ENCODE measurements at places on chromosomes 2 and 18. TPM values are rescaled to one million over a fixed set of nuclear protein-coding genes. Genes with fewer than 3 reads are reported as not detected.
A peak's percentile ranks its signal among the peaks of the same experiment; 100 is the strongest.

DNA sequence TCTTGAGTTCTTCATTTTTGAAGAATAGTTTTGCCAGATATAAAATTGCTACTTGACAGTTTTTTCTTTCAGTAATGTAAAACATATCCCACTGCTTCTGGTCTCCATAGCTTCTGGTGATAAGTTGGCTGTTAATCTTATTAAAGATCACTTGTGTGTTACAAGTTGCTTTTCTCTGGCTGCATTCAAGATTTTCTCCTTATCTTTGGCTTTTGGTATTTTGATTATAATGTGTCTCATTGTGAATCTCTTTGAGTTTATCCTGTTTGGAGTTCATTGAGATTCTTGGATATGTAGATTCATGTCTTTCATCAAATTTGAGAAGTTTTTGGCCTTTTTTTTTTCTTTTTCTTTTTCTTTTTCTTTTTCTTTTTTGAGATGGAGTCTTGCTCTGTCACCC, 20.2 kb upstream of the ADNP2 start:
- DNase-seq: no peak

- DNase-seq: no peak
Observed at GRCh38 chr18:12895014-12895413, 11.0 kb upstream of the PTPN2 start.

The SCYGR8 gene
- not detected for total RNA-seq

DNA sequence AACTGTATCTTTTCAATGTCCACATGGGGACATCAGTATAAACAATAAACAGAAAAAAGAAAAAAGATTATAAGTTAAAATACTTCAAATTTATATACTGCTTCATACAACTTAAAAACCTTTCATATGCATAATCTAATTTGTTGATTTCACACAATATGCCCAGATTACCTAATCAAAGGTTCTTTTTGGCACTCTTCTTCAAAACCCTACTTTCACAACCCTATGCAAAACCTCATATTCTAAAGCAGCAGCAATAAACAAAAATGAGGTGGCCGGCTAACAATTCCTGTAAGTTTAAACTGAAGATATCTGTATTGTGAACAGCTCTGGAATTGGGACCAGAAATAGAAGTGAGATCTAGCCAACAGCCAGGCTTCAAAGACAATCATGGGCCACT, 28.6 kb downstream of the STK17B start:
- no peak for DNase-seq

The KYNU gene
- 0.54 TPM for total RNA-seq

GRCh38 chr18:77069931-77070330, 62.7 kb downstream of the MBP start:
- DNase-seq: no peak

GRCh38 chr2:88590998-88591613, 36.2 kb downstream of the EIF2AK3 start:
- peak; percentile 6 for DNase-seq

- no peak for DNase-seq
Observed at GRCh38 chr2:177597759-177598158, 205.2 kb downstream of the AGPS start.

DNA sequence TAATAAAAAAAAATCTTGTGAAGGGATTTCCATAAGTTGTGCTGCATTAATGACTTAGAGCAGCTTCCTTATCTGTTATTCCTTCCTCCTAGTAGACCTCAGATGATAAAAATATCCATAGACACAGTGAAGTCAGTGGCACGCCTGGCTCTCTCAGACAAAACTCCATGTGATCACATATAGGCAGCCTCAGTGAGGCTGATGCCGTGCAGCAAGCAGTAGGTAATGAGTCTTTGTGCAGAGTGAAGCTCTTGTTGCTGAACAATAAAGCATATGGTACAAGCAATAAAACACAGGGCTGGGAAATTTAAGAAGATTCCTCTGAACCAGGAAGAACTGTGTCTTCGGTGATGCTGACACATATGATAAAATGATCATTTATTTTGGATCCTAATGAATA, 102.7 kb downstream of the CSRNP3 start:
- no peak for DNase-seq

DNA sequence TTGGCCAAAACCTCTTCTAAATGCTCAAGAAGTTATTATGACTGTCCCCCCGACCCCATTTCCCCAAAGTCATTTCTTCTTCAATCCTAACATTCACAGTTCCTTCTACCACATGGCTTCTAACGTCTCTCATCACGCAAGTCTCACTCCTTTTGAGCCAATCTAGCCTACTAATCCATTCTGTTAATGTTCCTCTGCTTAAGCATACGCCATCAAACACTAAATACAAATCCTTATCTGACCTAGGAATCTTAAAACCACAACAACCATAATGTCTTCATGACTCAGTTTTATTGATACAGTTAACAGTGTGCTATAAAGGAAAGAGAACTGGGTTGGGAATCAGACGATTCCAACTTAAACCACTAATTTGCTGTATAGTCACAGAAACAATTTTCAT, 23.9 kb downstream of the HNRNPLL start:
- peak; percentile 9 for DNase-seq

DNA sequence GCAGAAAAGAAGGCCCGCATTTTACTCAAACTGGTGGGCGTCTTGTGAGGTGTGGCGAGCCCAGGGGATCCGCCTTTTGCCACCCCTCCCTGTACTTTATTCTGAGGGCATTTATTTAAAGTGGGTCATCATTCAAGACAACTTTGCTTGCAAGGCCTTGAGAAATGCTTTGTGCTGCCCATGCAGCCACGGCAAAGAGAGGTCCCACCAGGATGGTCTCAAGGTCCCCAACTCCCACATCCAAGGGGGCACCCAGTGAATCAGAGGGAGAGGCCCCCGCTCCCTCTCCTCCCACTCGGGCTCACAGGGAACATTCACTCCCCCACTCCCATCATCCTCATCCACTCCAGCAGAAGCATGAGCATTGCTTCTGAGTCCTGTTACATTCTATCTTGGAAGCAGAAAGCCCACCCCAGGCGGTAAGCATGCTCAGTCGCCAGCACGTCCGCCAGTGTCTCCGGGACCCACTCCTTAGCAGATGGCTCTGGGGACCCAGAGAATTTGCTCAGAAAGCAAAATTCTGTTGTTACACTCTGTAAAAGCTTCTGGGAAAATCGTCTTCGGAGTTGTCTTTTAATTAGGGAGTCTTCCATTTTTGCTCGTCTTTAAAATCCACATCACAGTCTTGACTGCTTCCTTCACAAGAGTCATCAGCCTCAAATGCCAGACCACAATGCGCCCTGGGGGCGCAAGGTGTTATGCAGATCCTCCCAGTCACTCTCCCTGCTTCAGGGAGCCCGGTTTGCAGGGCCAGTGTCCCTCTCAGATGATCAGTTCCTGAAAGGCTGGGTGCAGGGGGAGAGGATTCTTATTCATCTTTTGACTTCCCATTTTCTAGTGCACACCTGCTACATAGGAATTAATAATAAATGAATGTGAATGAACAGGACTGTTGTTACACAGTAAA, 99.4 kb upstream of the NCK2 start:
- no peak for DNase-seq

DNA sequence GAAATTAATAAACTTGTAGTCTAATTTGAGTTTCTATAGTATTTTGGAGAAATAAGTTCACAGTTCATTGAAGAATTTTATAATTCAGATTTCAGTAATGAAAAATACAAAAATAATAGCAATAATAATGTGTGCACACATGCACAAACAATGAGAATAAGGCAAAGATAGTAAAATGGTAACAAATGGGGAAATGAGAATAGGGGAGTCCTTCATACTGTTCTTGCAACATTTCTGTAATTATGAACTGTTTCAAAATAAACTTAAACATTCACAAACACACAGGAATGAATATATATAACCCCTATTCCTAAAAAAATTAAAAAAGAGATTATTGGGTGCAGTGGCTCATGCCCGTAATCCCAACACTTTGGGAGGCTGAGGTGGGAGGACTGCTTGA, 63.9 kb downstream of the SPRED2 start:
- no peak for DNase-seq

DNA sequence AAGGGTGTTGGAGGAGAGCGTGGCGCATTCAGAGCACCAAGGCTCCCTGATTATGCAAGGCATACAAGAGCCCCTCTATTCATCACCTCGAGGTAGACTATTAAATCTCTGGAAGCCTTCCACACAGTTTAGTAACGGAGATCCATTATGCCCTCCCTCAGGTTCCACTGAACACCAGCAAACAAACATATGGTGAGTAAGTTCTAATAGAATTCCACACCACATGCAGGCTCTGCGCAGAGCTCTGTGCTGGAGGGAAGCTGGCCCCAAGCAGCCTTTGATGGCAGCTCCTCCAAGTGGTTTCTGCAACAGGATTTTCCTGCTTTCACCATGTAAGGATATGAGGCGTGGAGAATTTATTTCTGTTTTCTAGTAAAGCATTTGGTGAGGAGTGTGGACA, 238.6 kb downstream of the C1D start:
- DNase-seq: no peak

DNA sequence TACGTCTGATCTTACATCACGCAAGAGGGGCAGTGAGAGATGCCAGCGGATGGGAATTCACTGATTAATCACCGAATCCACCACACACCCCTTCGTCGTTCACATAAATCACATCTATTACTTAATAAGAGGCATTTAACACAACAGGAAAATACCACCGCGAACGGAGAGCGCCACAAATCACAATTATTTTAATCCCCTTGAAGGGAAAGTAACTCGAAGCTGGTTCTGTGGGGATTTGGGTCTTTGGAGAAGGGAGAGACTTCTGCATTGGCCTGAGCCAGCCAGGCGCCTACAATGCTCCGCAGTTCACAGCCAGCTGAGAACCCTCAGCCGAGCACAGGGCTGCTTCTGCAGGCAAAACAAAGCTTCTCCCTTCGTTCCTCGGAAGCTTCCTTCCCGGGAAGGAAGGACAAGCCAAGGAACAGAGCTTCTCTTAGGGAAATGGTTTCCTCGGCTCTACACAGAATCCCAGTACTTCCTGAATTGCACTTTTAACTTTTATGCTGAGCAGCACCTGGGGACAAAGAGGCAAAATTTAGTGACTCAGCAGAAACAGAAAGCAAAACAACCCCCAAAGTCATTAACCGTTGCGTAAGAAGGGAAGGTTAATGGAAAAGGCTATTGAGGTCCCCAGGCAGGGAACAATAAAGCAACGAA, at the start of gene LRP1B:
TSS of gene LRP1B (minus strand) at position 7 of the 660 bp plus-strand sequence. CDS start 287 bp downstream, outside the sequence.
- DNase-seq: peak; percentile 57

- DNase-seq: no peak
Observed at GRCh38 chr2:15251753-15252152, 309.4 kb downstream of the NBAS start.

- no peak for DNase-seq
Observed at GRCh38 chr2:16207151-16207550, 266.8 kb downstream of the MYCN start.

DNA sequence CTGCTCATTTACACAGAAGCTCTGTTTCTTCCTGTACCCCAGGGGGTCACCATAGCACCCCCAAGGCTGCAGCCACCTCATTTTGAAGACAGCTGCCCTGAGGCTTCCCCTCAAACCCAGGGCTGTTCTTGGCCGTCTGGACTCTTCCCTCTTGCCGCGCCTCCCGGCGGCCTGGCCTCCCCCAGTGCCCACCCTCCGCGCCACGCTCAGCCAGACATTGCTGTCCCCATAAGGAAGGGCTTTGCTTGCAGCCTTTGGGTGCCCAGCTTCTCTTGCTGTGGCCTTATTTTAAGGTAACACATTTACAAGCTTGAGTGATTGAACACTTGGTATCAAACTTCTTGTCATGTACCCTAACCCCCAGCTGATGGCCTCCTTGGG, 79.0 kb downstream of the STPG4 start:
- DNase-seq: no peak

DNA sequence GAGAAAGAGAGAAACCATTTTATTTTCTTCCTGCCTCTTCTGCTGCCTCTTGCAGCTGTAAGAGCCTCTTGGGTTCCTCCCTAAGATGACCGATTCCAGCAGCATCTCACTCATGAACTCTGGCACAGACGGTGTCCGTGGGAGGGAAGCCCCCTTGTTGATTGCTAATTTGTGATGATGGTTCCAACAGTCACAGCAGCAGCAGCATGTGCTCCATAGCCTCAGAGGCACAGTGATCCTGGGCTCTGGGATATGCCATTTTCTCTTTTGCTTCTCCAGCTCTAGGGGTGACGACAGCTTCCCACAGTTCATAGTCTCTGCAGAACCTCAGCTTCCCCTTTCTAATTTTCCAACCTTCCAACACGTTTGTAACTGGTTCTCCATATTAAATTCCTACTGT, 324.2 kb upstream of the HS6ST1 start:
- no peak for DNase-seq

The CGREF1 gene
- 9.2 TPM for total RNA-seq

The SERPINB3 gene
- total RNA-seq: not detected

DNA sequence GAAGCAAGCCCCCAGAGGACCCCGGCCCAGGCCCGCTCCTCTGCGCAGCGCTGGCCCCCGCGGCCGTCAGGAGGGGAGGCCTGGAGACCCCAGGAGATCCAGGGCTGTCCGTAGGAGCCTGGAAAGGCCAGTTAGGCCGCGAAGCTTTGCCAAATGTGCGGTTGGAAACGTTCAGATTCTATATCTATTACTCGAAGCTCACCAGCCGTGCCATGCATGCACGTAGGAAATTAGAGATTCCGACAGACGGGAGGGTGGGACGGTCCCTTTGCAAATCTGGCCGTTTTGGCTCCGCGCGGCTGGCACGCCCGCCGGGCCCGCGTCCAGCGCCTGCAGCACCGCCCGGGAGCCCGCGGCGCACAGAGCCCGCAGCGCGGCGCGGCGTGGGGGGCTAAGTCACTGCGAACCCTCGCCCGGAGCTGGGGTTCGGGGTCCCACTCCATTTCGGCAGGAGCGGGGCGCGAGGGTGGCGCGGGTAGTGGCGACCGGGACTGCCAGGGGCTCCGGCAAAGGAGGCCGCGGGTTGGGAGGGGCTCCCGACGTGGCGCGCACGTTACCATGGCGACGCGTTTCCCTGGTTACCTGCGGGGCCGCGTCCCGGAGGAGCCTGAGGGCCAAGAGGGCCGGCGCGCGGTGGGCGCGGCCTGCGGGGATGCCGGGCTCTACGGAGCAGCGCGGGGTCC, 488.6 kb upstream of the SMIM21 start:
- peak; percentile 4 for DNase-seq

DNA sequence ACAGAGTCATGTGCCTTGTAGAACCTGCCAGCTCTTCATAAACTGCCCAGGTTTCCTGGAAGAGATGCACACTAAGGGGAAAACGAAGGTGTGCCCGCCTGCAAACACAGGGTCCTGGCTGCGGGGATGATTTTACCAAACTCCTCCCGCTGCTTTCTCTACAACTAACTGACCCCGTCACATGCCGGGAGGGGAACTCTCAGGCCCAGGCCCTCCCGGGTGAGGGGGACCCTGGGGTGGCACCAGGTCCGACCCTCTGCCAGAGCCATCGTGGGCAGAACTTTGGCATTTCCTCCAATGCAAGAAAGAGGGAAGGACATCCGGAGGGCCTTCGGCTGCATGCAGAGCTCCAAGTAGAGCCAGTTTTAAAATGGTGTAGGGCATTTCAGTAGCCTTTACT, 28.6 kb downstream of the CAPN13 start:
- no peak for DNase-seq
